CD4-positive, alpha-beta T cell treated with Interleukin-12 subunit alpha and Interleukin-12 subunit beta, for 1 hour (primary cell): ENCODE measurements at places on chromosomes 5 and 9.

DNA sequence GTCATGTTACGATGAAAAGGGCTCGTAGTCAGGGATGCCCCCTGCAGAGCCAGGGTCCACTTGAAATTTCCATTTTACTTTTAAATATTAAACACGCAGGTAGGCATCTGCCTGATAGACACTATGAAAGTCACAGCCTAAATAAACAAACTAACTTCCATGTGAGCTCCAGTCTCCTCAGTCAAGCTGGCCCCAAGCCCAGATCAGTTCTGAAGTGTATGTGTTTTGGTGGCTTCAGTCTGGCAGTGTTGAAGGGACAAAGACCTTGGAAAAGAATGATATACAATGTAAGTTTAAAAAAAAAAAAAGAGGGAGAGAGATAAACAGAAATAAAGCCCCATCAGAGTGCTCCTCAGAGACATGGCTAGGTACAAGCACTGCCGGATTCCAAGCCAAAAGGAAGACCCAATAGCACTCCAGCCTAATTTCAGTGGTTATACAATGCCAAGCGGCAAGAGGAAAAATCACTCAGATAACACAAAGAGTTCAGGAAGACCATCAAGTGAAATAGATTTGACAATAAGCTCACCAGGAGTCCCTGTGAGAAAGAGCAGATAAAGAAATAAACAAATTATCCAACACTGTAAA lies 181.0 kb downstream of the BNC2 start:
- no peak for DNase-seq

GRCh38 chr5:145260670-145261069 lies 574.5 kb downstream of the PRELID2 start:
- no peak for DNase-seq

DNA sequence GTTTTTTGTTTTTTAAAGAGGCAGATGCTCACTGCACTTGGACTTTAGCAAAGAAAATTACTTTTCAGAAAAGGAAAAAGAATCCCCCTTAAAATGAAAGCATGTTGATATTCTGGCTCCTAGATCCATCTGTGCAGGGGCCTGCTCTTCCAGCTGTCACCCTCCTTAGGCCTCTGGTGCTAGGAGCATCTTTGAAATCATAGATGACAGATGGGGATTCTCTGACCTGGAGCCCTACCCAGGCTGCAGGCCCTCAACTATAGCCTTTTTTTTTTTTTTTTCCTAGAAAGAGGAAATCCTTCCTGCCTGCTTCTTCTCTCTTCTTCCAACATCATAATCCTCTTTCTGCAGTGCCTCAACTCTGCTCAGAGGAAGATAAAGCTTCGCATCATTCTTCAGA lies 16.3 kb upstream of the DCP2 start:
- no peak for DNase-seq

DNA sequence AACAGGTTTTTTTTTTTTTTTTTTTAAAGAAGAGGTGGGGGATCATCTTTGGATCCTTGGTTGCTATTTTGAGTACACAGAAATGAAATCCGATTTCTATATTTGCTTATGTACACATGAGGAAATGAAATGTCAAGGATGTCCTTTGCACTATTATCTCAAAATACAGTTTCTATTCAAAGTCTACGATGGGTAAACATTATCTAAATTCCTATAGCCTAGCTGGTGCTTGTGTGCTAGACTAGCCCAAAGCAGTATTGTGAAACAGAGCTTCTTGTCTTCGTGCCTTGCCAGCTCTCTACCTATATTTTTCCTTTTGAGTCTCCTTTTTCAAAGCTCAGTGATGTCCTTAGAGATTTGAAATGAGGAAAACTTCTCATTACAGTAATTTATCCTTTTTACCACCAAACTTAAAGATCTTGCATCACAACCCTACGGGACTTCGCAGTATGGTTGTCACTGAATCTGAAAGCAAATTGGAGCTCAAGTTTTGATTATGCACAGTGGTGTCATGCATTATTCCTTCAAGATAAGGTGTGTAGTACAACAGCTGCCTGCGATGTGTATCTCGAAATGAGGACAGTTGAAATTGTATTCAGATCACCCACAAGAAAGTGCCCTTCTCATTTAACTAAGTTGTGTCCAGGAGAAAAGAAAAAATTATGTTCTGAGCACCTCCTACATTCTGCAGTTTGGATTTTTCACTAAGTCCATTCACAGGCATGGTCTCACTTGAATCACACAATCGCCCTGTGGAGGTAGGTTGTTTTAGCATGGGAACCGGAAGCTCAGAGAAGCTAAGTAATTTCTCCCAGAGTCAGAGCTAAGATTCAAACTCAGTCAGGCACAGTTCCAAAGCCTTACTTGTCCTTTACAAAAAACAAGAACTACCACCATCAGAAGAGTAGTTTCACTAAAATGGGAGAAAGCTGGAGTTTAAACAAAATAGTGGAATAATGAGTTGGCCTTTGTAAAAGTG lies 379.0 kb downstream of the GLIS3 start:
- no peak for DNase-seq

DNA sequence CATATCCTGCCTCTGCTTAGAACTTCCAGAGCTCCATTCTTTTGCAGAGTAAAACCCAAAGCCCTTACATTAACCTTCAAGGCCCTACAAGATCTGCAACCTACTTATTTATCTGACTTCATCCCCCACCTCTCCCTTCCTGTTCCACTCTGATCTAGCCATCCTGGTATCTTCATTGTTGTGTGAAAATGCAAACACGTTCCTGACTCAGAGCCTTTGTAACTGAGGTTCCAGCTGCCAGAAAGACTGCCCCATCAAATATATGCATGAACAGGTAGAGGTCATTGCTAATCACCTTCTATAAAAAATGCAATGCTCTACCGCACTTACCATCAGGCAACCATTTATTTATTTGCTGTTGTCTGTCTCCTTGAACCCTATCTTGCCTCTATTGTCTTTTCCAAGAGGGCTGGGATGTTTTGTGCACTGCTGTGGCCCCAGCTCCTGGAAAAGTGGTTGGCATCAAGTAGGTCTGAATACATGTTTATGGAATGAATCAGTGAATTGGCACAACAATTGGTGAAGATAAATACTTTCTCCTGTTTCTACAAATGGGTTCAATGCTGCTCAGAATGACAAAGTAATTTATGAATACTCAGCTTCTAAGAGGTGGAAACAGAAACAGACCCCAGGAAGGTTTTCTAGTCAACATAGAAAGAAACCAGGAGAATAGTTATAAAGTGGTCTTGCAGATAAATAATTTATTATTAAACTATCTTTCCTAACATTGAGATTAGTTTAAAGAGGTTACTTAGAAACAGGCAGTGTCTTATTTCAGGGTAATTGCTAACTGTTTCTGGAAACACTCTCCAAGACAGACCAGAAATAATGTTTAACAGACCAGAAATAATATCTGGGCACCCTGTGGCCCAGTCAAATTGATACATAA lies 230.6 kb upstream of the CD180 start:
- DNase-seq, result no peak

DNA sequence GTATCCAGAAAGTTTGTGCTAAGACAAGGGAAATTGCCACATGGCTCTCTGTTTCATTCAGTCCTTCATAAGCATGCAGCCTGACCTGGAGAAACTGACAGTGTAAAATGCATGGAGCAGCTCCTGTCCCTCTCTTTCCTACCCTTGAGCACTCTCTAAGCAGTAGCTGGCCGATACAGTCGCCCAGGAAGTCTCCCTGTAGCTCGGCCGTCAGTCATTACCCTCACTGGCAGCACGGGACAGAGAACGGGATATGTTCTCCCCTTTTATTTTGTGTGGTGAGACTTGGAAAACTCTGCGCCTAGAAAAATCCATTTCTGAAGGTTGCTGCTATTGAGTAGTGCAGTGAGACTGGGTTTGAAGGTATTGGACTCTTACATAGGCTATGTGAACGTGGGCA lies 56.8 kb upstream of the KCNMB1 start:
- DNase-seq, result no peak

DNA sequence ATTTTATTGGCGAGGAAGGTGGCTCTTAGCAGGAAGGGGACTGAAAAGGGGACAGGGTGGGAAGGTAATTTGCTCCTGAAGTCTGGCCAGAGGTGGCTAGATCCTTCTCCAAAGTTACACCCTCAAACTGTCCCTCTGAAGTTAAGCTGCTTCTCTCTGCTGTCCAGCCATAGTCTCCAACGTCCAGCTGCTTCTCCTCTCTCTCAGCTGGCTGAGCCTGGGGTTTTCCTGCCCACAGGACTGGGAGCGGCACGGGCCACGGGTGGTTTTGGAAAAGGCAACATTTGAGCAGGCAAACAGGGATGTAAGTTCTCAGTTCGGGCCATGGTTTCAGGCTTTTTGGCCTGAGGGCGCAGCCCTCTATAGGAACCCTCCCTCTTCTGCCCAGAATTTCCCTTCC lies 128.3 kb downstream of the YIPF5 start:
- no peak for DNase-seq

GRCh38 chr5:103915081-103915480 lies 352.5 kb upstream of the NUDT12 start:
- DNase-seq, result no peak

GRCh38 chr5:158430166-158430797 lies 571.3 kb upstream of the CLINT1 start:
- DNase-seq, result no peak

GRCh38 chr9:102185371-102185770 lies 446.9 kb upstream of the GRIN3A start:
- no peak for DNase-seq

DNA sequence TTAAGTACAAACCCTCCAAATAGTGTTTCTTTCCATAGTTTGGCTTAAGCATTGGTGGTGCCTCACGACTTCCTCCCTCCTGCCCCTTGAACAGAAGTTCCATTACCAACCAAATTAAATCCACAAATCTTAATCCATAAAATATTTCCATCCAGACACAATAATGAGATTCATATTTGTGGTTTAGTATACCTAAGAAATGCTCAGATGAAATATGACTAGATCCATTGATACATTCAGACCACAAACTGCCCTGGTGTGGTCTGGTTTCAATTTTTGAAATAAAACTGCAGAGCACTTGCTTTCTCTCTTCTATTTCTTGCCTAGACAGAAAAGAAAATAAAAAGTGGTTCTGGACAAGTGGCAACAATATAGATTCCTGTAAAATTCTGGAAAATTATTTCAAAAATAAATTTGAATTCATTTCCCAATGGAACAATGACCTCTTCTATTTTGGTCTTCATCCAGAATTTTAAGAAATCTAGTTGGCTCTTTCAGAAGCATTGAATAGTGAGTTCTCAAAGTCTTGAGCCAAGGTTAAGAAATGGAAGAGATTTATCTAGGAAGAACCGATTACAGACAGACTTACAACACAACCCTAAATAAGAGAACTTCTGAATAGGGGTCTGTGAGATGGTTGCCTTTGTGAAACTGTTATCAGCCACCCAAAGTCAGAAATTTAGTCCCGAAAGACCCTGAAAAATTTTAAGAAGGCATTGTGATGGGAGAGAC lies 14.0 kb downstream of the TNC start:
- no peak for DNase-seq

- peak; percentile 64 for DNase-seq
These were observed 4.0 kb downstream of the SNX30 start for GRCh38 chr9:112754578-112754977.

GRCh38 chr5:1703352-1704050 lies 96.1 kb downstream of the MRPL36 start:
- no peak for DNase-seq

DNA sequence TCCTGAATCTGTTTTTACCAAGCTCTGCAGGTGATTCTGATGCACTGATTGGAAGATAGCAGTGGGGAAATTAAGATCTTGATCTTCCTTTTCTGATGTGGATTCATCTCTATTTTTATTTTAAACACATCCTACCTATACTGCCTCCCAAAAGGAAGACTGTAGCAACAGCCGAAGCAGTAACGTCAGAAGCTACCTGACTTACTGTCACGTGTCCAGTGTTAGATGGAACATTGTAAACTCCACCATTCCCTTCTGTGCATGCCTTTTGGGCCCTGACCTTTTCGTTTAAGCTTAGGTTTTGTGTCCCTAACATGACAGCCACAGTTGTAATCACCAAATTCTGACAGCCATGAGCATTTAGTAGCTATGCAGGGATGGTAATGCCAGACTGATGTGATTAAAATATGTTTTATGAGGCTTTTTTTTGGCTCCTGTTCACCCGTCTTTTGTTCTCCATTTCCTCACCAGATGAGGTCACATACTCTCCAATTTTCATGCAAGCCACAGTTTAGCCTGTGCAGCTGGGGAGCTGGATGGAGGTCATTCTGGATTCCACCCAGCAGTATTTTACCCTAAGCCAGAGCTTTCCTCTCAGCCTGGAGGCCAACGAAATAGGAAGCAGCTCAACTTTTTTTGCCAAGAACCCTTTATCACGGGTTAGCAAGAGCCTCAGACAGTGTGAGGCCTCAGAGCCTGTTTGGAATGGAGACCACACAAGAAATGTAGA lies 15.6 kb upstream of the FOXD1 start:
- DNase-seq, result no peak

GRCh38 chr5:148739524-148739923 lies 85.2 kb upstream of the HTR4 start:
- DNase-seq, result no peak

GRCh38 chr5:96143450-96143849 lies 181.8 kb upstream of the ELL2 start:
- no peak for DNase-seq

- DNase-seq, result no peak
These were observed 31.6 kb downstream of the B4GALT1 start for GRCh38 chr9:33135470-33135958.

DNA sequence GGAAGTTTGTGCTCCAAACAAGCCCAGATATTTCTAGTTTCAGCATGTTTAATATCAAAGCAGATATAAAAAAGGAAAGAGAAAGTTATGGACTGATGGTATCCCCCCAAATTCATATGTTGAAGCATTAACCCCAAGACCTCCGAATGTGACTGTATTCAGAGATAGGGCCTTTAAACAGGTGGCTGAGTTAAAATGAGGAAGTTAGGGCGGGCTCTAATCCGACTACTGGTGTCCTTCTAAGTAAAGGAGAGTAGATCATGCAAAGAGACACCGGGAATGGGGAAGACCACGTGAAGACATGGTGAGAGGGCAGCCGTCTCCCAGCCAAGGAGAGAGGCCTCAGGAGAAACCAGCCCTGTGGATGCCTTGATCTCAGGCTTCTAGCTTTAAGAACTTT lies 324.1 kb upstream of the KIF2A start:
- DNase-seq, result no peak

DNA sequence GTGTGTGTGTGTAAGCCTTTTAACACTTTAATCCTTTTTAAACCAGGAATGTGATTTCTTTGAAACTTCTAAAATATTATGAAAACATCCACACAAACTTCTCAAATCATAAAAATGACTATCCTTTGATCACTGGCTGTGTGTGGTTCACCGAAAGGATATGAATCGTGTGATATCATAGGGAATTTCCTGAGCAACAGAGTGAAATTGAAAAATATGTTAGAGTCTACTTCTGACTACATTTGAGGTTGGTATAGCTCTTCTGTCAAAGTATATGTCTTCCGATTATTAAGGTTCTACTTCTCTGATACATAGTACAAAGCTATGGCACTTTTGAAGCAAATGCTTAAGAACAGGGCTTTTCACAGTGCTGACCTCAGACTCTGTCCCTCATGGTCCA lies 40.3 kb downstream of the RGMB start:
- DNase-seq, result no peak

DNA sequence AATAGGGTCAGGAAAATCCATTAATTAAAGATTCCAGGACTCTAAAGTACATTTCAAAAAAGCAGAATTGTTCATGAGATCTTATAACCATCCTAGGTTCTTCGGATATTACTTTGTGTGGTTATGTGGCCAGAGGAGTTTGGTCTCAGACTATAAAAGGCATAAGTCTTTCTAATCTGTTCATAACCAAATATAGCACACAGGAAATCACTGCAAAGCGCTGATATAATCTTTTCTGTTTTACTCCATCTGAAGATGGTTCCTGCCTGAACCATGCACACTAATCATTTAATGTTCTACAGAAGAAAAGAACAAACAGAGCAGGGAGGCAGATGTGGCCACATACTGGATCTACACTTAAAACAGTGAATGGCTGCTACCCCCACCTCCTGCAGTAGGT lies 182.8 kb downstream of the SEMA5A start:
- no peak for DNase-seq
